ENCODE measurements at places on chromosomes 5 and 9.

- DNase-seq: no peak
Measured at GRCh38 chr9:70441622-70442021, 27.2 kb upstream of the KLF9 start.

DNA sequence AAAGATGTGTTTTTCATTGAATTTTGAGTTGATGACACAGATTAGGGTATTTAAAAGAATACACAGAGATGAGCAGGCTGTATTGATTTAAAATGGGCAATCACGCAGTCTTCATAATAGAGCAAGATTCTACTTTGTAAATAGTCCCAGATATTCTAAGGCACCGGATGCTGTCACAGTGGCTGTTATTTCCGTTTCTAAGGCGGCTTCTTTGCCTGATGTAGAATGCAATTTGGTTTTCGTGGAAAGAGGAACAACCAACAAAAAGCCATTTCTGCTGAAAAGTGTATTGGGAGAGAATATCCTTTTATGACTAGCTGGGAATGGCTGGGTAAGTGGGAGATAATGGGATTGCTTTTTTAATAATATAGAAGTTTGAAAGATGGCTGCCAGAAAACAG lies 17.5 kb downstream of the PRKACG start:
- DNase-seq: no peak

GRCh38 chr5:91957666-91958065 lies 574.5 kb upstream of the ARRDC3 start:
- no peak for DNase-seq

GRCh38 chr5:109529520-109529919 lies 119.7 kb upstream of the PJA2 start:
- DNase-seq: no peak

DNA sequence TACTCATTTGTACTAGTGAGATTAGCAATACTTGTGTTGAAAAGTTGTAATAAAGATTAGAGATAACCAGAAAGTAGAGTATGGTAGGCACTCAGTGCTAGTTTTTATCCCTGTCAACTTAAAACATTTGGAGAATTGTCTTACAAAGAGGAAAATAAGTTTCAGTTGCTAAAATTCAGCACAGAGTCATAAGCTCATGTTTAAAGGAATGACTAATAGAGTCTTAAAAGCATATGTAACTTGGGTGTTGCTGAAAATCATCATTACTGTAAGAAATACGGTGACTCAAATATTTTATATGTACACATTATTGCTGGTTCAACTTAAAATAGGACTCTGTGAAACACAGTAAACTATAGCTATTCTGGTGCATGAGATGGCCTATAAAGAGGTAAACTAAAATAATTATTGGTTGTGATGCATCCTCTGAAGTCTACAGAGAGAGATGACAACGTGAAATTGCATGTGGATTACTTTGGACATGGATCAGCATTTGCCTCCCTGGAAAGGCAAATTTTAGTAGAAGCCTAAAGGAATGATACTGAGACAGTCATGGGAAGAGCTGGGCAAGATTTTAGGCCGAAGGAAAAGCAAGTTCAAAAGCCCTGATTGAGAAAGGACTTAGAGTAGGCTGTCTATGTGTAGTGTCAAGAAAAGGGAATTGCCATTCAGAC lies 34.6 kb downstream of the SGCD start:
- DNase-seq: no peak

- no peak for DNase-seq
Measured at GRCh38 chr9:13832446-13832845, 481.5 kb downstream of the NFIB start.

GRCh38 chr5:38079620-38080402 lies 178.5 kb upstream of the EGFLAM start:
- DNase-seq: no peak

GRCh38 chr9:118992813-118993794 lies 376.1 kb downstream of the BRINP1 start:
- DNase-seq: no peak

DNA sequence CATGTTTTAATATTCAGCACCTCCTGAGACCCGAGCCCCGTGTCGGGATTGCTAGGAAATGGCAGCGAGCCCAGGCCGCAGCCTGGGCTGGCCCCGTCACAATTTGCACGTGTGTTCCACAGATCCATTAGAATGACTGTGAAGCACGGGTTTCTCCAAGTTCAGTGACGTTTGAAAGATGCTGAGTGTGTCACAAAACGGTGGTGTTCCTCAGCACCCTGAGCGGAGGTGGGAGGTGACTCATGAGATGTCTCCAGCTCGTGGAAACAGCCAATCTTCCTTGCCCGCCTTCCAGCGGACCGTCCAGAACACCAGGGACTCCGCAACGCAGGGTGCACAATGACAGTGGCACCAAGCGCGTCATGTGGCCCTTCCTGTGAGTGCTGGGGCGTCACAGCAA lies 412.8 kb downstream of the IRX2 start:
- no peak for DNase-seq

GRCh38 chr9:133101356-133102189 lies 19.5 kb downstream of the RALGDS start:
- no peak for DNase-seq

- no peak for DNase-seq
Measured at GRCh38 chr9:122281368-122281767, 16.7 kb downstream of the MRRF start.

GRCh38 chr5:123084730-123085605 lies 4.1 kb upstream of the PRDM6 start:
- no peak for DNase-seq

- DNase-seq: no peak
Measured at GRCh38 chr5:23274171-23274570, 233.2 kb upstream of the PRDM9 start.

DNA sequence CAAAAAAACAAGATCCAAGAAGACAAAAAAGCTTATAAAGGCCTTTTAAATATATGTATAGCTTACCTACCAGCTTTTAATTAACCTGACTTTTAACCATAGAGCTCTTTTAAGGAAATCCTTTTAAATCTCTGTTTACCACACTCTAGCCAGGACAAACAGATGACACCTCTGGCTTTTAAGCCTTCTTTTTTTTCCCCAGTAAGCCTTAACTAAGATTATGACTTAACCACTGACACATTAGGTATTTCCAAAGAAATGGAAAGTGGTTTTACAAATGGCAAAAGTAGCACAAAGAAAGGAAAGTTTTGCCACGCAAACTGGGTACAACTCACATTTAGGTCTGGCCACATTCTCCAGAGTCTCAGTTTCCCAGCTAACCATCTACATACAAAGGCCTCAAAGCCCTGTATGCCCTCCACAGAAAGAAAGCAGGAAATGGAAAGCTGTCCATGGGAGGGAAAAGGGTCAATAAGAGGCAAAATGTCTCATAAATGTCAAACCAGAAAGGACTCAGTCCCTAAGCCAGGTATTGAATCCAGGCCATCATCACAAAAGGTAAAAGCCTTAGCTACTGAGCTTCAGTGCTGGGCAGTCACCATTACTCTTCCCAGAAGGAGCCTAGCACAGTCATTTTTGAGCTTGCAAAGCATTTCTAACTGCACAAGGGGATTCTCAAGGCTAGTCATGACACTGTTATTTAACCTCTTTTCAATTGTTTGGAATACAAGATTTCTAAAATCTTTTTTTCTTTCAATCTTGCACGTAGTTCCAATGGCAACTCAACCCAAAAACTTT lies 19.7 kb downstream of the TMEM161B start:
- DNase-seq: no peak

GRCh38 chr5:31569068-31569467 lies 37.0 kb downstream of the C5orf22 start:
- no peak for DNase-seq

DNA sequence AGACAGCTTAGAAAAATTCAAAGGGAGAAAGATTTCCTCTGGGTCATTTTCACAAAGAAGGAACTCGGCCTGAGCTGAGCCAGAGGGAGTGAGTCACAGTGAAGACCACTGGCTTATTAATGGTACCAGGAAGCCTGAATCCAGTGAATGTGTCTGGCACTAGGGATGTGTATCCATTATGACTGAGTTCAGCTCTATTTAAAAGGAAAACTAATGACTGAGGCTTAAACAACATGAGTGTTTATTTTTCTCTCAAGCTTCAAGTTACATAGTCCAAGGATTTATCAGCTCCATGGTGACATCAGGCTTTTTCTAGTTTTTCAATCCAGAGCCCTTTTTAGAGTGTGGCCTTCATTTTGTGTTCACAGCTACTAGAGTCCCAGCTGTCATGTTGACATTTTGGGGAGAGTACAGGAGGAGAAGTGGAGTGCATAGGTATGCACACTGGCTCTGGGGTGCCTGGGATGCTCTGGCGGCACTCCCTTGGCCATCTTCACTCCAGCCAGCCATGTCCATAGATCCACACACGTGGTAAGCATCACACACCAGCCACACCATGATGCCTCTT lies 159.5 kb upstream of the ERCC6L2 start:
- no peak for DNase-seq

GRCh38 chr9:136686794-136687711 lies at the start of gene AGPAT2:
Gene AGPAT2 (minus strand): TSS chr9:136687457. CDS start chr9:136687357, 100 bp downstream.
- DNase-seq: peak; percentile 73
